AML-193 (cell line): ENCODE measurements at places on chromosomes 3 and 15.

- DNase-seq = no peak
Observed at GRCh38 chr15:66872405-66872804, 170.4 kb downstream of the SMAD6 start.

DNA sequence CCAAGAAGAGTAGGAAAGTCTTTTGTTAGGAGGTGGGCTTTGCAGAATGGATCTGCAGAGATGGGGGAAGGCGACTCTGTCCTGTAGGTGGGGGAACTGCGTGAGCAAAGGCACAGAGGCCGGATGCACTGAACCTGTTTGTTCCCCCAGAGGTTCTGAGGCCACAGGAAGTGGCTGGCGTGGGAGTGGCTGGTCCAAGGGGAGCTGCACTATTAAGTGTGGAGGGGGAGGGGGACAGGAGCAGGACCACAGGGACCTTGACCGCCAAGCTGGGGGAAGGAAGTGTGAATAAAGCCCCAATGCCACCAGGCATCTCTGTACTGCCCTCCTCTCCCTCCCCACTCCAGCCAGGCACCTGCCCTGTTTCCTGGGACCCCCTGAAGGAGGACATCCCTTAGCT is 51.8 kb downstream of the CYP11A1 start:
- DNase-seq = no peak

DNA sequence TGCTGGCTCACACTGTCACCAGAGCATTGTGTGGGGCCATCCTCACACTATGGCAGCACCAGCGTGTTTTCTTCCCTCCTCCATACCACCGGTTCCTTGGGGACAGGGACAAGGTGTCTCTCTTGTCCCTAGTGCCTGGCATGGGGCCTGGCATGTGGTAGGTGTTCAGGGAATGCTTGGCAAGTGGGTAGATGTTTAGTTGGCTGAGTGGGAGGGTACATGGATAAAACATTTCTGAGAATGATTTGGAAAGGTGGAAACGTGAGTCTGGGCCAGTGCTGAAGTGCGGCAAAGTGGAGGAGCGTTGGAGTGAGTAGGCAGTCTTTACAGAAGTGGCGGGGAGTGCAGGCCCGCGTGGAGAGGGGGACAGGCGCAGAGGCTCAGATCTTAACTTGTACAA is 15.0 kb downstream of the SNAPC5 start:
- no peak for DNase-seq

DNA sequence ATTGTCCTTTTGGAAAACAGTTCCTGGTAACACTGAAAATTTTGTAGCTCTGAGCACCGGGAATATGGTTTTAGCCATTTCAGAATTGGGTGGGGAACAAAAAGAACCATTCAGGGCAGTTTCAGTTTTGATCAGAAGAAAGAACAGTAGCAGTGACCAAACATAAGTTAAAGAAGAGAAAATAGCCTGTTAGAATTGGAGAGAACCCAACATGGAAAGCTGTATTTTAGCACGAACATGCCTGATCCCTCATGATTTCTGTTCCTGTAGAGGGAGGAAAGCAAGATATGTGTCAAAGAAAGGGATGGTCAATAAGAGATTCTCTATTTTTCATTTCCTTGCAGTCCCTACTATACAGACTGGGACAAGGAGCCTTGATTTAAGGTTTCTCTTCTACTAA is 119.9 kb downstream of the ALDH1A2 start:
- no peak for DNase-seq

GRCh38 chr3:187941135-187941847 is 196.0 kb upstream of the BCL6 start:
- no peak for DNase-seq

DNA sequence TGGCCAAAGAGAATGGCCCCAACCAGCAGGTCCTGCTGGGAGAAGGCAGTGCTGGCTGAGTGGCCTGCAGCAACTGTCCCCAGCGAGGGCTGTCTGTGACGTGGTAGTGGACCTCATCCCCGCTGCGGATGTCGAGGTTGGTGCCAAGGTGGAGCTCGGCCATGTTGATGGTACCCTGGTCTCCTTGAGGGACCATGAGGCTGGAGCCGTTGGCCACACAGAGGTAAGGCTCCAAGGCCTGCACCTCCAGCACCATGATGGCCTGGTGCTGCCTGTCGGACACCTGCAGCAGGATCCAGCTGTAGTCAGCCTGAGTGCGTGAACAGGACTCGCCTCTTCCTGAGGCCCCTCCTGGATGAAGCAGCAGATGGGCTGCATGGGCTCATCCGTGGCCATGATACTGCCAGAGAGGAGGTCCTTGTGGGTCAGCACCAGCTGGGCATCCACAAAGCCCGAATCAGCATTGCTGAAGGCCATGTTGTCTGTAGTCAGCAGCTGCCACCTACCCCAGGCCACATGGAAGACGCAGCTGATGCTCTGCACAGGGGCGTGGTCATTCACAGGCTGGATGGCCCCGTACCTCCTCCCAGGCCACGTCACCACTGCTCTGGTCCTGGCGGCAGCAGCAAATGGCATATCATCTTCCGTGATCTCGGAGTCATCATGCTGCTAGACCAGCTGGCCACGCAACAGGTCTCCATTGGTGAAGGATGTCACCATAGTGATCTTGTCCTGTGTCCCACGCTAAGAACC is 167.5 kb downstream of the GOLGA6L4 start:
- no peak for DNase-seq

- DNase-seq = no peak
Observed at GRCh38 chr3:15273227-15273626, 59.2 kb downstream of the SH3BP5 start.

GRCh38 chr15:51884517-51885236 is 55.2 kb downstream of the TMOD3 start:
- no peak for DNase-seq

GRCh38 chr3:152398495-152398894 is 129.8 kb downstream of the MBNL1 start:
- no peak for DNase-seq

- no peak for DNase-seq
Observed at GRCh38 chr3:60803216-60804173, 447.8 kb downstream of the FHIT start.

GRCh38 chr3:141279077-141279967 is 47.7 kb downstream of the PXYLP1 start:
- peak; percentile 31 for DNase-seq

DNA sequence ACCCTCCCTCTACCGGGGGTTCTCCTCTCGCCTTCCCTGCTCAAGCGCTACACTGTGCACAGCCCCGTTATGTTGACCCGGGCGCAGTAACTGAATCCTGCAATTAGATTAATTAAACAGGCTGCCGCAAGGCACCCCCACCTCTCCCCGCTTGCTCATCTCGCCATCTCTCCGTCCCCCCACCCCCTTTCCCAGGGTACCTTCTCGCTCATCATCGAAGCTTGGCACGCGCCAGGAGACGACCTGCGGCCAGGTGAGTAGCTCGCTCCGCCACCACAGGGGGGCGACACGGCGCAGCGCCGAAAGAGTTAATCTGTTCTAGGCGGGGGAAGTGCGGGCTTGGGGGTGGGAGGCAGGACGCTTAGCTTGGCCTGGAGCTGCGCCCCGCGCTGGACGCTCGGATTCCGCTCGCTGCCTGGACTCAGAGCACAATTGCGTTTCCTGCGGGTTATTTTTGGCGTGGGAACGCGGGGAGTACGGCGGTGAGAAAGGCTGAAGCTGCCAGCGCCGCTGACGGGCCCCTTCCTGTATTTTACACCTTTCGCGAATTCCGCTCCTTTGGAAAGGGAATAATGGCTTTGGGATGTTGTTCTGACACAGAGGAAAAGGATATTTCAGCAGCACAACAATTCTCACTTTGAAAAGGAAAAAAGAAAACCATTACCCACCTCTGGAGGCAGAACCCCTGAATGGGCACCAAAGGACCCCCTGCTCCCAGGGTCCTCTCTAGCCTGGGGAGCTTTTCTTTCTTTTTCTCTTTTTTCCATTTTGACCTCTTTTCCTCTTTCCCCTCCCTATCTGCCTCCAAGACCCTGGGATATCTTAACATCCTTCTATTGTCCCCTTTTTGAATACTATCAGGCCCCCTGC is 1.5 kb downstream of the DLL4 start:
- no peak for DNase-seq

DNA sequence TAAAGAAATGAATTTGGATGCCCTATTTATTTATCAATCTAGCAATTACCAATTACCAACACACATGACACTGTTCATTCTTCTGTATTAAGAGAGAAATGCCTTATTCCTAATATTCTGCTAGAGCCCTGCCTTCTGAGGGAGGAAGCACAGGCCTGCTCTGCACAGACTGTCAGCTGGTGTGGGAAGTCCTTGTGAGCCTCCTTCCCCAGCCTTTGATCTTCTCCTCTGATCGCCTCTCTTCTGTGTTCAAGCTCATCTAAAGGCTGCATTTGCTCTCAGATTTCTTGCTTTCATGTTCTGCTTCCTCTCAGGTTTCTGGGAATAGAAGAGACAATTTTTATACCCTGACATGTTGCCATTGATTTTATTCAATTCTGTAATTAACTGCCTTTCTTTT is 290.6 kb upstream of the UMPS start:
- DNase-seq = no peak

GRCh38 chr3:37321377-37321781 is 147.0 kb upstream of the LRRFIP2 start:
- DNase-seq = no peak

DNA sequence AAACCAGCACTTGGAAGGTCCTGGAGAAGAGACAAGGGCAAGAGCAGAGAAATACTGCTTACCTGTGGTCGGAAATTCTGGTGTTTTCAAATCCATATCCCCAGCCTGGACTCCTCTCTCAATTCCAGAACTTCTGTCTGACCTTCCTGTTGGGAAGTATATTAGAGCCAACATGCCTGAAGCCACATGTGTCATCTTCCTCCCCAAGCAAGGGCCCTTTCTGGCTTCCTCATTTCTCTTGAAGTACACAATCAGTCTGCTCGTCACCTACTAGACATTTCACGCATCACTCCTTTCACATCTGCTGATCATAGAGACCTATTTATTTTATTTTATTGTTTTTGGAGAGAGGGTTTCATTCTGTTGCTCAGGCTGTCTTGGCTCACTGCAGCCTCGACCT is 8.4 kb downstream of the PARP14 start:
- DNase-seq = peak; percentile 50

DNA sequence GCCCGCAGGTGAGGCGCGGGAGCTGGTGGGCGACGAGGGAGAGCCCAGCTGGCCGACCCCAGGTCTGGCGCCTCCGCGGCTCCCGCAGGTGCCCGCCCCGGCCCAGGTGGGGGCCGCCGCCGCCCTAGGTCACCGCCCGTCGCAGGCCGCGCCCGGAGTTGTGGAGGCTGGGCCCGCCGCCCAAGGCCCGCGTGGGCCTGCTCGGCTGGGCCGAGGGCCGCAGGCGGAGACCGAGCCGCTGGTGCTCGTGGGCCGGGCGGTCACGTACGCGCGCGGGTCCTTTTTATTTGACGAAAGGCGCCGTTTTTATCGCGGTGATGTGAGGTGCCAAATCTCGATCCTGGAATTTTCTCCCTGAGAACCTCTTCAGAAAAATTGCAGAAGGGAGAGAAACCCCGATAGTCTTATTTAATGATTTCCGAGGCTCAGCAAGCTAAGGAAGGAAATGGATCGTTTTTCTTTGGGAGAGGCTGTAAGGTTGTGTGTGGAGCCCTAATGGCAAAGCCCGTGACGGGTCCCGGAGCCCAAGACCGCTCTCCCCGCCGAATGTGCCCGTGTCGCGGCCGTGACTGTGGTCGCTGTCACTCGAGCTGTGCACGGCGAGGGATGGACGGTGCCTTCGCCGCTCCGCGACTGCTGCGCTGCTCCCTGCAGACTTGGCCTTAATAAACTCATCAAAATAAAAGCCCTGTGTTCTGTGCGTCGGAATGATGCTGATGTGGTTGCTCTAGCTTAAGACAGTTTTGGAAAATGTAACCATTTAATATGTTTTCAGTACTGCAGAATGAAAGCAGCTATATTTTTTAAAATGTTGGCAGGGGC is 612 bp downstream of the APPL1 start:
- DNase-seq = peak; percentile 46

- no peak for DNase-seq
Observed at GRCh38 chr3:12132881-12133280, 25.8 kb downstream of the TIMP4 start.

DNA sequence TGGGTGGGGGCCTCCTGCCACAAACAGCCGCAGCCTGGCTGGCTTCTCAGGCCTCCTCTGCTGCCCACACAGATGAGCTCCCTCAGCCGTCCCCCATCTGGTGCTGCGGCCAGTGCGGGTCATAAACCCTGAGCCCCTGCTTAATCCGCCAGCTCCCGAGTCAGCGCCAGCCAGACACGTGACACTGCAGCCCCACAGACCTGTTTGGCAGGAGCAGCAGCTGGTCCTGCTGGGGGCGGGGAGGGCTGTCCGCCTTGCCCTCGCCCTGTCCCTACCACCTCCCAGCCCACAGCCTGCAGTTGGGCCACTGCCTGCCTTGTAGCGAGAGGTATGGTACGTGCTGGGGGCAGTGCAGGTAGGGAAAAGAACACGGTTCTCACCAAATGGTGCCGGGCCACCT is 86.2 kb downstream of the IQSEC1 start:
- DNase-seq = no peak

DNA sequence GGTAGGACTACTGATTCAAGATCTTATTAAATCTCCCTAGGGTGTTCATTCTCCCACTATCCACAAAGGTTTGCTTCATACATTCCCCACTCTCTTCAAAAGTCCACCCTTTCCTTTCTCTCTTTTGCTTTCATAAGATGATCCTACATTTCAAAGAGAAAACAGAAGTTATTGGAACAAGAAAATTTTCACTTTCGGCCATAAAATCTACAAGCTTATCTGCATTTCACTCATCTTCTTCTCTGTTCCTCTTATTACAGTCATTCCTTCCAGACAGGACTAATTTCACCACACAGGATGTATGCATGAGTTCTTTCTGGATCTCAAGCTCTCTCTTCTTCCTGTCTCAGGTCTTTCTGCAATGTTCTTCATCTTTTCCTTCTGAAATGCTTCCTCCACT is 238.7 kb downstream of the ISL2 start:
- peak; percentile 22 for DNase-seq

DNA sequence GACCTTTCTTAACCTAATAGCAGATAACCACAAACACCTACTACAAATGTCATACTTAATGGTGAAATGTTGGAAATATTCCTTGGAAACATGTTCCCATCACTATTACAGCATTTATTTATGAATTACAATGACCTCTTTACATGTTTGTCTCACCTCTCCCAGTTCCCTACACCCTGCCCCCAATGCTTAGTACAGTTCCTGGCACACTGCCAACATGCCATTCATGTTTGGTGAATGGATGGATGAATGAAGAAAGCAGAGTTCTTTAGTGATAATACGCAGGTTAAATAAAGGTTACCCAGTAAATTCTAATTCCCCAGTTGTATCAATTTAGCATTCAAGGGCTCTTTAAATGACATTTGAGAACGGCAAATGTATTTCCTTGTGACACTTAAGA is 259.9 kb upstream of the ATP11B start:
- no peak for DNase-seq

DNA sequence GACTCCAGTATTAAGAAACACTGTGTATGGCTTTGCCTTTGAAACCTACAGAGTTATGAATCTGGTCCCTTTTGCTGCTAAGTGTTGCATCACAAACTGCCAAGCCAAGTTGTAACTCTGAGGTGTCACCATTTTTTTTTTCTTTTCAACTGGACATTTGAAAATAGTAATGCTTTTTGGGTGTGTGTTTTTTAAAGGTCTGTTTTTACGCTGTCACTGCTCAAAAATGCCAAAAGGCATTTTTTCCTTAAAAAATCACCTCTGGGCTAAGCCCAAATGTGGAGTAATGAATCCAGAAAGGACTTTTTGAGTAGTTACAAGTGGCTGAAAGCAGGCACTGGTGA is 9.5 kb downstream of the SMAD3 start:
- peak; percentile 39 for DNase-seq
